ENCODE measurements at places on chromosomes 4 and X.

- DNase-seq, result no peak
These were observed 65.6 kb downstream of the RAB40A start for GRCh38 chrX:103453655-103454054.

- DNase-seq, result no peak
These were observed 108.5 kb downstream of the FAM53A start for GRCh38 chr4:1575418-1576303.

DNA sequence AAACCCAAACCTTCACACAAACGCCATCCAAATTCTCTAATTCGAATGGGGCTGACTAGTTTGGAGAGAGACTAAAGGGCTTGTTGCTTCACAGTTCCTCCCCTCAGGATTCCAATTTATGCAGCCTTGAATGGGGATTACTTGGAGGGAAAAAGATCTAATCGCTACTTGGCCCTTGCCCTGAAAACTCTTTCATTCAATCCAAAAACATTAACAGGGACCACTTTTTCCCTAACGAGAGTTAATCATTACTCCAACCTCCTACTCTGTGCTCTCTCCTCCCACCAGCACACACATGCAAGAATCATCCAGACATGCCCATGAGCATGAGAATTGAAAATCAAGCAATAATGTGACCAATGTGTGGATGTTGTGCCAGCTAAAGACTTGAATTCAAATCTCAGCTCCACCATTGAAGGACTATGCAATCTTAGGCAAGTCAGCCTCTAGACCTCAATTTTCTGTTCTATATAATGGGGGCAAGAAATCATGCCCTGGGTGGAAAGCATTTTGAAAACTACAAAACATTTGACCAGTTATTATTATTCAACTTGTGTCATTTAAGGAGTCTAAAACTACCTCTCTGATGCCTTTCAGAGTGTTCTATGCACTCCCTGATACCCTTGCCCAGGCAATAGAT is 34.3 kb upstream of the GPC3 start:
- DNase-seq, result no peak

DNA sequence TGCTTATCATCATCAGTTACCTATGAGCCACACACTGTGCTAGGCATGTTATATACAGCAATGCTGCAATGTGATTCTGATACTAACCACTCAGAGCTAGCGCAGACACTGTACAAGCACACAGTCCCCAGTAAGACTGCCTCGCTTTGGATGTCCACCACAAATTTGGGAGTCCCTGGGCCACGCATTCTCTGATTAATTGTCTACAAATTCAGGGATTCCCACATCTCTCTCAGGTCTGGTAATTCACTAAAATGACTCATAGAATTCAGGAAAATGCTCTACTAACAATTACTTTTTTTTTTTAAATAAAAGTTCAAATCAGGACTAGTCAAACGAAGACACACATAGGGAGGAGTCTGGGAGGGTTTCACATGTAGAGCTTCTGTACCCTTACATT is 652.1 kb upstream of the AADAT start:
- no peak for DNase-seq

- DNase-seq, result no peak
These were observed 144.8 kb upstream of the GALNTL6 start for GRCh38 chr4:171668403-171668802.

DNA sequence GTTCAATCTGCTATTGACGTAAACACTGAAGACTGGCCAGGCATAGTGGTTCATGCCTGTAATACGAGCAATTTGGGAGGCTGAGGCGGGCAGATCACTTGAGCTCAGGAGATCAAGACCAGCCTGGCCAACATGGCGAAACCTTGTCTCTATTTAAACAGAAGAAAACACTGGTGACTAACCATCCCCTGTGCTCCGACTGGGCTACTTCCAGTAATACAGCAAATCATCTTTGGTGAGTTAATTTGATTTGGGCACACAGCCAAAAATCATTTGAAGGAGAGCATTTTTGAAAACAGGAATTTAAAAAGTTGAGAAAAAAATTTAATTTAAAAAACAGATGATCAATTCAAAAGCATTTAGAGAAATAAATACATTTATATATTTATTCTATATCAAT is 52.0 kb downstream of the SEC24D start:
- DNase-seq, result no peak

- no peak for DNase-seq
These were observed 214.1 kb downstream of the THOC2 start for GRCh38 chrX:123518791-123519190.

GRCh38 chrX:10171249-10171648 is 14.5 kb downstream of the CLCN4 start:
- DNase-seq, result no peak

DNA sequence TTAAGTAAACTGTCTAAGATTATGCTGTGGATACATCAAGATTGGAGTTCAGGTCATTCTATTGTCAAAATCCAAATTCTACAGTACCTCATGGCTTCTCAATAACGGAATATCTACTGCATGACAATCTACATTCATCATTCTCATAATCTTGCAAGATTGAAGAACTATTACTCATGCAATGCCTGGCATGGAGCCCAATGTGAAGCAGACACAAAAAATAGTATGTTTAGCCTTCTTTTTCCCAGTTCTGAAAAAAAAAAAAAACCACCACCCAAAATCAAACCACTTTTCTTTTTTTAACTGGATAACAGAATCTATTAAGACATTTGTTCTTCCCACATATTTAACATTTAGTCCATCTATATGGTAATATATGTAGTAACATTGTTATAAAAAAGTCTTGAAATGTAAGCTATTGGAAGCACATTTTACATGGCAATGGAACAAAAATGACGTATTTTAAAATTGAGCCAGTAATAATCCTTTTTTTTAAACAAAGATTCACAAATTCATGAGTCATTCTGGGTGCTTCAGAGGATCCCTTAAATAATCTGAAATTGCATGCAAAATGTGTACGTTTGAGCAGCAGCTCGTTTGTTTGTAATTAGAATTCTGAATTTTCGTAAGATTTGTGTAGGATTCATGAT is 232.2 kb upstream of the FMR1 start:
- DNase-seq, result no peak

GRCh38 chr4:95963456-95963855 is 123.6 kb downstream of the PDHA2 start:
- DNase-seq, result no peak

All from GM12891 (cell line).